ENCODE measurements at places on chromosomes 7 and 10. TPM values are rescaled to one million over a fixed set of nuclear protein-coding genes. Genes with fewer than 3 reads are reported as not detected.

The RNF133 gene
- total RNA-seq, result 0.29 TPM

The PNLIP gene
- not detected for total RNA-seq

The WASL gene
- total RNA-seq, result 34.0 TPM

The CHST3 gene
- total RNA-seq, result 13.4 TPM

The TYW1B gene
- 0.88 TPM for total RNA-seq

All from cardiac ventricle fibroblast (primary cell).